ENCODE measurements at places on chromosomes 16 and 17.

GRCh38 chr17:614653-615546 is 99.7 kb downstream of the VPS53 start:
- DNase-seq, result no peak

DNA sequence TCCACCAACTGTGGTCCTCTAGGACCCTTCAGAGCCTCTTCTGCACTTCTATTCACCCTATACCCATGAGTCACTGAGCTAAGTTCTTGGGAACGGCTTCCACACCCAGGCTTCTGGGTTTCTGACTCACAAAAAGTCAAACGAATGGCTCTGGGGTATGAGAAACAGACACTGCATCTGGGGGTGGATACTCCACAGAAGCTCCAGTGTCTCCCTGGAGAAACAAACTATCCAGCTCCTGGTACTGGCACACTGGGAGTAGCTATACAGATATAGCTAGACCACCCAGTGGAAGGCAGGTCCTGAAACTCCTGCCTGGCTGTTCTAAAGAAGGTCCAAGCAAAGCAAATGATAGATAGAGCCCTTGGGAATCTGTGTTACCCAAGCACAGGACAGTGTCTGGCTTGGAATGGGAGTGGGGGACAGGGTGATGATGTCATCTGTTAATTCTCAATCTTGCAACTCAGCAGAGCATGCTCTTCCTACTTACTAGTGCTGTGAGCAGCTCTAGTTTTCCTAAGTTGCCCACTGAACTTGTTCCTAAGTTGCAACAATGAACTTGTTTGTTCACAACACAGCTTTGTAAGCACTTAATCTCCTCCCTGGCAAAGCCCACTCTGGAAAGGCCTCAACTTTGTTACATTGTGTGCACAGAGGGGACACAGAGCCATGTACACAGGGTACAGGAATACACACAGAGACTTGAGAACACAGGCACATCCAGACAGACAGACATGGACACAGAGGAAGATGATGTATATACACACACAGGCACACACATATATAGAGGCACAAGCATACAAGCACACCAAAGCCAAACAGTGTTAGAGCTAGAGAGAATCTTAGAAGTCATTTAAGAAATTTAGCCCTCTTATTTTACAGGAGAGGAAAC is 6.7 kb downstream of the MMP28 start:
- DNase-seq, result no peak

- DNase-seq, result no peak
Measured at GRCh38 chr16:21023509-21024202, 123.1 kb downstream of the LYRM1 start.

DNA sequence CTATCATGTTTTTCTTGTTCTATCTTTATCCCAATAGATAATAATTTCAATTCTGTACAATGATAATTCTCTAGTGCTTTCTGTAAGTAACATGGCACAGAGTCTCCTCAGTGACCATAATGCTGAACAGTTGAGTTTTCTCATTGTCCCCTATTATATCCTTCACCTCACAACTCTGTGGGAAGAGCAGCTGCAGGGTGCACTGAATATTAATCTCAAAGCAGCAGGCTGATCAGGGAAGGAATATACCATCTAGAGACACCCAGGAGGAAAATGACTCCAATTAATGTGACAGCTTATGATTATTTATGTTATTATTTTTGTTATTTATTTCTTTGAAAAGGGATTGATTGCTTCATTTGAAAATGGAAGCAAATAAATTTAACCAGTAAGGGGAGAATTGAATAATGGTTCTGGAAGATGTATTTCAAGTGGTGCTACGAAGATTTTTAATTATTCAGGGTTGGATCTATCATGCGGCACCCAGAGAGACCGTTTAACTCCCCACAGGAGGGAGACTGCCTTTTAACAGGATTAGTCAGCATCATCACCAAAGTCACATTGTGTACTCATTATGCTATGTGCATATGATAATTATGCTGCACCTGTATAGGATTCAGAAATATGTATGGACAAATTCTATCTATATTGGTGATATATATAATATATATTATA is 1015.7 kb upstream of the GOT2 start:
- no peak for DNase-seq

GRCh38 chr16:84270071-84270470 is 24.6 kb upstream of the WFDC1 start:
- no peak for DNase-seq

DNA sequence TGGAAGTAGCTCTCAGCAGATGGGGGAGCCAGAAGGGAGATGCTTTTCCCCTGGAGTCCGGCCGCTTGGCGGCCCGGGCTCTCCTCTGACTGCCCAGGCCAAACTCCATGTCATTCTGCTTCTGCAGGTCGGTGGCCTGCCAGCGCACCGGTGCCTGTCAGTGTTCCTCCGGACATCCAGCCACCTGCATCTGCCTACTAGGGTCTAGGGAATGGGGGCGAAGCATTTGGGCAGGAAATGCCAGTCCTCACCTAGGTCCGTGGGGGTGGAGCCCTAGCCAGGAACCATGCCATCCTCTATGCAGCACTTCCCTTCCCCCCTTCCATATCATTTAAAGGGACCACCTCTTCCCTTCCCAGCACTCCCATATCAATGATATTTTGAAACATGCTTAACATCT is 34.2 kb downstream of the GJC1 start:
- DNase-seq, result no peak

DNA sequence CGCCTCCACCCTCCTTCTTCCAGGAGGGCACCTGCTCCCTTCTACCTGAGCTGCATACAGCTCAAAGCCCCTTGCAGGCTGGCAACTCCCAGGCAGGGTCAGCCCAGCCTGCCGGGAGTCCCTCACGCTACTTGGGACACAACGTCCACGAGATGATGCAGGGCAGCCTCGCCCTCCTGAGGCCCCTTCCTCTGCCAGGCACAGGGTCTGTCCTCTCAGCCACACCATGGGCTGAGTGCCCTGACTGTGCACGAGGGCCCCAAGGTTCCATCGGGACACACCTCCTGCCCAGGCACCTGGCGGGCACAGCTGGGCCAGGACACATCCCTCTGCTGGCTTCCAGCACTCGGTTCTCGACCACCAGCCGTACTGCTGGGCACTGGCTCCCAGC is 30.9 kb upstream of the ZC3H18 start:
- DNase-seq, result no peak

- DNase-seq, result no peak
Measured at GRCh38 chr16:85514295-85514597, 98.9 kb upstream of the GSE1 start.

GRCh38 chr16:74556375-74556922 is 50.5 kb downstream of the GLG1 start:
- DNase-seq, result no peak

DNA sequence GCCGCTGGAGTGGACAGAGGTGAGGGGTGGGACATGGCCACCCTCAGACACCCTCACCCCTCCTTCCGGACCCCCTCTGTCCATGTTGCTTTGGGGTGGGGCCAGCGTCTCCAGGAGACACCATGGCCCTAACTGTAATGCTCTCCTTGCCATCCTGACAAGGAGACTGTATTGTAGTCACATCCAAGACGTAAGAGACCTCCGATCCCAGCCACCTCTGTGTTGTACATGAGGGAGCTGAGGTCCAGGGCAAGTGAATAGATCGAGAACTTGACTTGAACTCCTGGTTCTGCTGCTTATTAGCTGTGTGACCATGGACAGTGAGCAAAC is 30.2 kb downstream of the POLR3E start:
- DNase-seq, result no peak

Data from stimulated activated CD8-positive, alpha-beta memory T cell treated with anti-CD3 and anti-CD28 coated beads, Interleukin-7, amount 100 ng/mL, for 4 hours (primary cell).